Endothelial cell (in vitro differentiated cells): ENCODE measurements at places on chromosomes 3 and 15. TPM values are rescaled to one million over a fixed set of nuclear protein-coding genes. Genes with fewer than 3 reads are reported as not detected.

DNA sequence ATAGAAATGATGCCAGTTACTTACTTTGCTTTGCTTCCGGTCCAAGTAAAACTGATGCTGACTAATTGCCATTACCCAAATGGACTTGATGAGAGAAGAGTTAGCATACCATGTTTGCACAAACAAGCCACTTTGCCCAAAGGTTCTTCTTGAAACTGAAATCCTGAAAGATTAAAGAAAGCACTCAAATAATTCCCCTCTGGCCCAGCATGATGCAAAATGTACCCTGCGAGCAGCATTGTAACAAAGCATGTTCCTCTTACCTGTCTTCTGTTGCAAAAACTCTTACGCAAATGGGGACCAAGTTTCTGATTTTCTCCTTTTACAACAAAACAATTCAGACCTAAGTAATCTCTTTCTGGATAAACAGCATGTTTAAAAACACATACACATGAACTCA is 74.5 kb upstream of the LMOD3 start:
- DNase-seq, result no peak

The PRR20G gene
- total RNA-seq, result not detected

DNA sequence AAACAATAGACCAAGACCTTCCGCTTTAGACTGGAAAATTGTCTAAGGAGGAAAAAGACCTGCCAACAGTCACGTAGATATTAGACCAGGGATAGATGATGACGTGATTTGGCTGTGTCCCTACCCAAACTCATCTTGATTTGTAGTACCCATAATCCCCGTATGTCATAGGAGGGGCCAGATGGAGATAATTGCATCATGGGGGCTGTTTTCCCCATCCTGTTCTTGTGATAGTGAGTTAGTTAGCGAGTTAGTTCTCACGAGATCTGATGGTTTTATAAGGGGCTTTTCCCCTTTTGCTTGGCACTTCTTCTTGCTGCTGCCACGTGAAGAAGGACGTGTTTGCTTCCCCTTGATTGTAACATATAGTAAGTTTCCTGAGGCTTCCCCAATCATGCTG is 31.7 kb upstream of the SUCLG2 start:
- DNase-seq, result no peak

DNA sequence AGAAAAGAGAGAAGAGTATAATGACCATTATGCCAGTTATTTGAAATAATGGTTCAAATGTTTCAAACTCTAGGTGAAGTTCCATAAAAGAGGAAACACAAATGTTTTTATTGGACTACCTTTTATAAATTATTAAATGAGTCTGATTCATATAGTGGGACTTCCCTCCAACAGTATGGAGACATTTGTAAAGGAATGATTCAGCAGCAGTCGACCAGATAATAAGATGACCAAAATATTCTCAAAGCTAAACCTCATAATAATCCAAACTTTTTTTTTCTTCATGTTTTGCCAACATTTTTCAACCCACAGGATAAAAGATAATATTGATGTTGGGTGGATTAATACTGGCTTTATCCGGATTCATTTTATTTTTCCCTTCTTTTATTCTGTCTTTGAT is 18.8 kb downstream of the TIPARP start:
- no peak for DNase-seq

The PODXL2 gene
- total RNA-seq, result 16.4 TPM

DNA sequence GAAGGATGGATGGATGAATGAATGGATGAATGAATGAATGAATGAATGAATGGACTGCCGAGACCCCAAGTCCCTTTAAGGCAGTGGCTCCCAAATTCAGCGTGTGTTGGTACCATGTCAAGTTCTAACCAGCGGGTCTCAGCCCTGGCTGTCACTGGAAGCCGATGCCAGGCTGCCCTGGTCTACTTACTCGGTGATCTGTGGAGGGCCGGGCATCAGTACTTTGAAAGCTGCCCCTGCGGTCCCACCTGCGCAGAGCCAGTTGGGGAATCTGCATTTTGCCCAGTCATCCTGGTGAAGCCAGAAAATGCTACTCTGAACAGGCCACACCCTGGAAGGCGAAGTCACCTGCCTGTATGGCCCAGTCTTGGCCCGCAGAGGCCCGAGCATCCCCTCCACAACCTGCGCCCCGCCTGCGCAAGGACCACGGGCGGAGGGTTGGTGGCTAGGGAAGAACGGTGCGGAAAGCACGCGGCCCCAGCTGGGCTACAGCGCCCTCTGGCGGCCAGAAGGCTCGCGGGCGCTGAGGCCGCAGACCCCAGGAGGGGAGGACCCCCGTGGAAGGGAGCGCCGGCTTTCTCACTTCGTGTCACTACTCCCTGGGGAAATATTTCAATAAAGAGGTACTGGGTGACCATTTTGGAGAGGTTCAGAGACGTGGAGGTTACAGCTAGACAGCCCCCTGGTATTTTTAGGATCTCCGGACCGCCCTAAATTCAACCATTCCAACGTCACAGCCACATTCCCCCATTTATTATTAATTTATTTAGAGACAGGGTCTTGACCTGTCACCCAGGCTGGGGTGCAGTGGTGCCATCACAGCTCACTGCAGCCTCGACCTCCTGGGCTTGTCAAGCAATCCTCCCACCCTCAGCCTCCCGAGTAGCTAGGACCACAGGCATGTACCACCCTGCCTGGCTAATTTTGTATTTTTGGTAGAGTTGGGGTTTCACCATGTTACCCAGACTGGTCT is 34.9 kb downstream of the PRKCD start:
- DNase-seq, result peak; percentile 75

The AGTR1 gene
- not detected for total RNA-seq

The CLRN1 gene
- total RNA-seq, result not detected
